HFFc6 (cell line): ENCODE measurements at places on chromosomes 7 and 10. TPM values are rescaled to one million over a fixed set of nuclear protein-coding genes. Genes with fewer than 3 reads are reported as not detected.

GRCh38 chr7:84181628-84182027 is 13.0 kb downstream of the SEMA3A start:
- H3K4me3 ChIP-seq: peak overlapping the region; percentile 26; the same call in 1 of the 2 replicates
- DNase-seq: no peak
- H3K27ac ChIP-seq: peak overlapping the region; percentile 58
- no peaks in the 10 kb centered on the region for H3K27me3 ChIP-seq

GRCh38 chr7:137882261-137882668 is 35.5 kb upstream of the DGKI start:
- H3K27me3 ChIP-seq: peaks cover 10% of the 10 kb centered on the region
- peaks cover 66% of the 10 kb centered on the region for H3K36me3 ChIP-seq
- DNase-seq: peak; percentile 100
- H3K4me1 ChIP-seq: peaks cover 95% of the 10 kb centered on the region
- H3K27ac ChIP-seq: peak overlapping the region; percentile 93

DNA sequence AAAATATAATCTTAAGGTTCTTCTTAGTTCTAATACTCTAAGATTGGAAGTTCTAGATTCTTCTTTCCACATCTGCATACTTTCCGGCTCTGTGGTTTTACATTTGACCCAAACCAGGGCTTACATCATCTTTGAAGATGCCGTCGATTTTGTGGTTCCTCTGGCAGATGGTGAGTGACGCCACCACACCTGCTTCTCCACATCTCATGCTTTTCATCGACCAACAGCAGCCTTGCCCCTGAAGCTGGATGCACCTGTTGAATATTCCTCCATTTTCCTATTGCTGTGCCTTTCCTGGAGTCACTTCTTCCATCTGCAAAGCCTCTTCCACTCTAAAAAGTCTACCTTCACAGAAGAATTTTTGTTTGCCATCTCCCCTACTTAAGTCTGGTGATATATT is 121.3 kb downstream of the PRKCQ start:
- peaks cover 2% of the 10 kb centered on the region for H3K27me3 ChIP-seq
- DNase-seq: no peak
- H3K27ac ChIP-seq: no peak overlapping the region
- no peaks in the 10 kb centered on the region for H3K36me3 ChIP-seq

GRCh38 chr7:40921589-40922315 is 781.1 kb downstream of the INHBA start:
- peak overlapping the region; percentile 74; the same call in 1 of the 2 replicates for H3K27ac ChIP-seq
- no peaks in the 10 kb centered on the region for H3K27me3 ChIP-seq
- H3K4me1 ChIP-seq: peaks cover 71% of the 10 kb centered on the region
- peaks cover 4% of the 10 kb centered on the region; the same call in 1 of the 2 replicates for H3K36me3 ChIP-seq
- DNase-seq: no peak
- peak overlapping the region; percentile 24; the same call in 1 of the 2 replicates for H3K4me3 ChIP-seq

The CHST3 gene
- total RNA-seq: 38.8 to 46.2 TPM (median 46.0 TPM) in 3 replicates

The MBL2 gene
- not detected in 3 replicates for total RNA-seq
